Ammon's horn (tissue), 1 donor: ENCODE measurements at places on chromosomes 5 and 9.

- peak; percentile 73 for DNase-seq
These were observed 63.4 kb downstream of the ALDH7A1 start for GRCh38 chr5:126531543-126532120.

DNA sequence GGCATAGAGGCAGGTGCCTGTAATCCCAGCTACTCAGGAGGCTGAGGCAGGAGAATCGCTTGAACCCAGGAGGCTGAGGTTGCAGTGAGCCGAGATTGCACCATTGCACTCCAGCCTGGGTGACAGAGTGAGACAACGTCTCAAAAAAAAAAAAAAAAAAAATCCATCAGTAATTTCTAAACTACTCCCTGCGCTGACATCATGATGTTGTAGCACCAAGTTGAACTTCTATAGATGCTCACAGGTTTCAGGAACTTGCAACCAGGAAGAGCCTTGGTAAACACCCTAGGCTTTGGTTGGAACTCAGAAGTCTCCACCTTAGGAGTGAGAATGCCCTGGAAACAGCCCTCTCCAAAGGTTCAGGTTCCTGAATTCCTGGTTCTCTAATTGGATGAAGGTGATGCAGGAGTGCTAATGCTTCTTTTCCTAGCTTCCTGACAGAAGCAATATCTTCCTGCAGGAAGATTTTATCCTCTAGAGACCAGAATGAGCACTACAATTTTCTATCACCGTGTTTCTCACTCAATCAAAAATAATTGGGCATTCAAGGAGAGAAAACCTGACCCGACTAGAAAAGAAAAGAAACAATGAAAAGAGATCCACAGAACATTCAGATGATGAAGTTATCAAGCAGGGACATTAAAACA, 469.6 kb downstream of the GADD45G start:
- no peak for DNase-seq

- no peak for DNase-seq
These were observed 375.1 kb downstream of the CHSY3 start for GRCh38 chr5:130279386-130279785.

DNA sequence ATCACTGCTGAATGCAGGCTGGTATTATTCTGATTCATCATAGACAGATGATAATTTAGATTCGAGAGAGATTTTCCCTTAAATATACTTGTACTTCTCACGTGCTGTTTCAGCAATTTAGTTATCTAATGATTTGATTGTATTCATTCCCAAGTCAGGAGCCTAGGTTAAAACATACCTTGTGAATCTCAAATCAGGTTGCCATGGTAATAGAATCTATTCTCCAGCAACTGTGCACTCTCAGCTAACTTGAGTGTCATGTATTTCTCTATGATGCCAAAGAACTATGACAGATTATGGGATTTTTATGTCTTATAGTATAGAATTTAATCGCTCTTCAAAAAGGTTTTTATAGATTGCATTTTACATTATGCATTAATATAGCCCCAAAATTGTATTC, 315.3 kb downstream of the GABRG2 start:
- no peak for DNase-seq

GRCh38 chr5:71533615-71534014, 53.5 kb upstream of the MCCC2 start:
- peak; percentile 16 for DNase-seq

DNA sequence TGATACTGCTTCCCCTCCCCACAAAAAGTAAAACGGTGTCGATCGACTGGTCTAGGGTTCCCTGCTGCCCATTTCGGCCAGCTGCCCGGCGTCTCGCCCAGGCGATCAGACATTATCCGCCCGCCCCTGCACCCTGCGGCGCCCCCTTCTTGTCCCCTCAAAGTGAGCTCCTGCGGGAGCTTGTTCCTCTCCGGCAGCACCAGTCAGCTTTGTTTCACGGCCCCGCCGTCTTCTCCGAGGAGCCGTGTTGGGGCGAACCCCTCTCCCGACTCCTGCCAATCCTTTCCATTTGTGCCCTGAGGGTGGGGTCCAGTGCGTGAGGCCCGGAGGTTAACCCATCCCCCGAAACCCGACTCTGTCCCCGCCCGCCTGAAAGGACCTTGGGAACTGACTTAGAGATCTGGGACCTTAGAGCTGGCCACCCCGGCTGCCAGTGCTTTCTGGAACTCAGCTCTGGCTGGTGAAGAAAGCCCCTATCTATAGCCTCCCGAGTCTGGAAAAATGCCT, 518 bp downstream of the UBE2B start:
- DNase-seq: peak; percentile 34

DNA sequence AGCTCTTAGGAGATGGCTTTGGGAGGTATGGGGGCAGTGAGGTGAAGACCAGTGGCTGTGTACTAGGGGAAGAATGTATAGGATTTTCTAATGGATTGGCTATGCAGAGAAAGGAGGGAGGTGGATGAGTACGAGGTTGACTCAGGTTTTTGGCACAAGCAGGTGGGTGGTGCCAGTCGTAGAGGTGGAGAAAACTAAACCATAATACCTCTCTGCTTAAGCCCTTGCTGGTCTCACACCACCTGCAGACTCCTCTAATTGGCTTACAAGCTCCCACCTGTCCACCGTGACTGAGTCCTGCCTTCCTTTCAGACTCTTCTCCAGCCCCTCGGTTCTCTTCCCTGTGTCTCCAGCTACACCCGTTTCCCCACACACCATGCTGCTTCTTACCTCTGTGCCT, 521.7 kb upstream of the CLINT1 start:
- DNase-seq: no peak

DNA sequence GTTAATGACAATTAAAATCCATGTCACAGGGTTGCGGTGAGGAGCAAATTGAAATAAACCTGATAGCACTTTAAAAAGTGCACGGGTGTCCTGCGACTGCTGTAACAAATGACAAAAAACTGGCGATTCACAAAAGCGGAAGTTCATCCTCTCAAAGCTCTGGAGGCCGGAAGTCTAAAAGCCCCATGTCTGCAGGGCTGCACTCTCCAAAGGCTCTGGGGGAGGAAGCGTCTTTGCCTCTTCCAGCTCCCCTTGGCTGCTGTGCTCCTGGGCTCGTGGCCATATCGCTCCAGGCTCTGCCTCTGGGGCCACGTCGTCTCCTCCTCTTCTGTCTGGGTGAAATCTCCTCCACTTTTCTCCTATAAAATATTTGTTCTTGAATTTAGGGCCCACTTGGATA, 273.9 kb upstream of the IRX2 start:
- no peak for DNase-seq

DNA sequence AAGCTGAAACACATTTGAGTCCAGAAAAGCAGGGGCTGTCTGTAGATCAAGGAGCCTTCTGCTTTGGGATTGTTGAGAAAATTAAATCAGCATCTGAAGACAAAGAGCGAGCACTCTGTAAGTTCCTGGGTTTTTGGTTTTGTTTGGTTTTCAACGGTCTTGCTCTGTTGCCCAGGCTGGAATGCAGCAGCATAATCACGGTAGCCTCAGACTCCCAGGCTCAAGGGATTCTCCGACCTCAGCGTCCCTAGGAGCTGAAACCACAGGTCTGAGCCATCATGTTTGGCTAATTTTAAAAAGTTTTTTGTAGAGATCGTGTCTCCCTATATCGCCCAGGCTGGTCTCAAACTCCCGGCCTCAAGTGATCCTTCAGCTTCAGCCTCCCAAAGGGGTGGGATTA, 266.5 kb upstream of the ADAMTS16 start:
- DNase-seq: no peak

- DNase-seq: no peak
These were observed 61.0 kb upstream of the TARS1 start for GRCh38 chr5:33379757-33380156.

GRCh38 chr9:36893184-36893583, 140.9 kb downstream of the PAX5 start:
- DNase-seq: peak; percentile 49

- DNase-seq: no peak
These were observed 64.3 kb downstream of the MVB12B start for GRCh38 chr9:126390923-126391322.

GRCh38 chr5:65730910-65731309, 8.9 kb downstream of the NLN start:
- DNase-seq: no peak

GRCh38 chr5:141567513-141568117, 51.2 kb downstream of the DIAPH1 start:
- DNase-seq: peak; percentile 10

DNA sequence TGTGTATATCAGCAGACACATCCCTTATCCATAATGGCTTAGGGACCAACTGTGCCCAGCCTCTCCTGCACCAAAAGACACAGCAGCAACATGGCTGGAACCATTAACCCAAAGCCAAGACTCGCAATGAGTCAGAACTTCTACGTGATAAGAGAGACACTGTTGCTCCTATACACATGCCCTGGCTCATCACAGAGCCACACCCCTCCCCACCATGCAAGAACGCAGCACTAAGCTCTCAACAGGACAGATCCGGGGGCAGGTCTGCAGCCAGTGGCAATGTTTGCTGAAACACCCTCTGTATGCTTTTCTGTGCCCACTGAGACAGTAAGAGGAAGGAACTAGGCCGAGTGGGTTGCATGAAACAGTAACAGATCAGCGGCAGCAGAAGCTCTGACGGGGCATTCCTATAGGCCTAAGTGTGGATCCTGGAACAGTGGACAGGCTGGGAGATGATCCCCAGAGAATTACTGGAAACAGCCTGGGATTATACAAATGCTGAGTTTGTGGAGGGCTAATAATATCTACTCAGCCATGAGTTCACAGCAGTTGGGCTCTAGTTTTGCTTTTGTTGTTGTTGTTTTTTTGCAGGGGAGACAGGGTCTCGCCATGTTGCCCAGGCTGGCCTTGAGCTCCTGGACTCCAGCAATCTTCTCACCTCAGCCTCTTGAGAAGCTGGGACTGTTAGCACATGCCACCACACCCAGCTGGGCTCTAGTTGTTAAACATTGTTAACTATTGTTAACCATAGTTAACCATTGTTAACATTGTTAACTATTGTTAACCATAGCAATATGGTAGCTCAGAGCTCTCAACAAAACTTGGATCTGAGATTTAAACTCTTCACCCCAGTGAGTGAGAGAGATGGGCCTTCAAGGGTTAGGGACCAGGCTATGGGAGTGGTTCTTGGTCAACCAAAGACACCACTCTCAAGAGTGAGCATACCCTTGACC, 41.0 kb downstream of the B4GALT1 start:
- DNase-seq: no peak

GRCh38 chr9:35478871-35479270, 11.0 kb upstream of the RUSC2 start:
- DNase-seq: no peak

GRCh38 chr5:14778792-14779070, 92.8 kb downstream of the ANKH start:
- no peak for DNase-seq

DNA sequence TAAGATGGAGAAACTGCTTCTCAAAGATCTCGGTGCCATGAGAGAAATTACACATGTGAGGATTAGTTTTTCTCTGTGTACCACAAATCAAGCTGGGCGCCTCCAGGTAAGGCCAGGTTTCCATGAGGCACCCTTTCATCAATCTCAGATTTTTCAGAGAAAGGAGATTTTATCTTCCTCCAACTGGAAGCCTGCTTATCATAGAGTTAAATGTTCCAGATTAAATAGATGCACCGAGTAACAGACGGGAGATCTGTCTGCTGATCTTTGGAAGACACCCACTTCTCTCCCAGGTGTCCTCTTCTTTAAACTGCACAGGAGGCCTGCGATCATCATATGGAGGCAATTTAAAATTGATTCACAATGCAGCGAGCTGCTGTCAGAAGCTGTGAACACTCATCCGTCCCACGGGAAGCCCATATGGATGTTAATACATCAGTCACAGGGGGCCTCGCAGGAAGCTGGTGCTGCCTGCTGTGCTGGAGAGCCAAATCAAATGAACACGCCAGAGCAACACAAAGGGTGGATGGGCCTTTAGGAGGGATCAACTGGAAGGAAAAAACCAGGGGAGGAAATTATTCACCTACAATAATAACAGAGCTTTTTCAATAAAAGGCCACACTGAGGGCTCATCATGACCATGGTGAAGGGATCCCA, 93.3 kb downstream of the TLE1 start:
- peak; percentile 42 for DNase-seq

DNA sequence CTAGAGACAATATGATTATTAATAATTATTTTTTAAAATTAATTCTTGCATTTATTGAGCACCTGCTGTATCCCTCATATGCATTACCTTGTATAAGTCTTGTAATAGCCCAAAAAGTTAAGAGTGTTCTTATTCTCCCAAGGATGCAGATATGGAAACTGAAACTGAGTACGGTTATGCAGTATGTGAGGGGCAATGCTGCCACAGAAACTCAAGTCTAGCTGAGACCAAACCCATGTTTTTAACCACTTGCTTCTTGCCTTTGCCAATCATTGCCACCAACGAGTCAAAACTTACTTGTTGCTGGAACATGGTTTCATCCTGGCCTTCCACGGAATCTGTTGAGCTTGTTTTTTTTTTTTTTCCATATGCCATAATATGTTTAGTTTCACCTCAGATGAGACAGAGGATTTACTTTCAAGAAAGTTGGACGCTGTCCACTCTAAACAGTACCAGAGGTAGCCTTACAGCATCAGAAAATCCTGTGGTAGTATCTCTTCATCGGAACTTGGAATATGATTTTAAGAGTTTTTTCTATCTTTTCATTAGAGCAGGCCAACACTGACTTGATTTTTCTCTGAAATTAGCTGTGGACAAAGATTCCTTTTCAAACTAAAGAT, 27.9 kb downstream of the DOCK8 start:
- no peak for DNase-seq

DNA sequence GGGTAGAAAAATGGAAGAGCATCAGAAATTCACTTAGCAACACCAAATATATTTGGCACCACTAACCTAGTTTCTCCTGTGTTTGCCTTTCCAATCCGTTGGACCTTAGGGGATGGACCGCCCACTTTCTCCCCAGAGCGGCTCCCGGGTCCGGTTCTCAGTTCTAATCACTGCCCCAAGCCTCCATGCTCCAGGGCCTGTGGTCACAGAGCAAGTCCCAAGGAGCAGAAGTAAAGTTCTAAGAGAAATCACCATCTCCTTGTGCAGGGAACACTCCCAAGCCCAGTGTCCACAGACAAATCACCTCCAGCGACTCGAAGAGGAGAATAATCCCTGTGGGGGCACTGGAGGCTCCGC, 728 bp upstream of the SLC1A1 start:
- DNase-seq: no peak
